ENCODE measurements at places on chromosomes 4 and X.
A peak's percentile ranks its signal among the peaks of the same experiment; 100 is the strongest.

- DNase-seq = peak; percentile 18
Observed at GRCh38 chrX:118724775-118725174, 2.6 kb upstream of the IL13RA1 start.

GRCh38 chrX:2484721-2485648, 15.8 kb downstream of the DHRSX start:
- DNase-seq = peak; percentile 59

DNA sequence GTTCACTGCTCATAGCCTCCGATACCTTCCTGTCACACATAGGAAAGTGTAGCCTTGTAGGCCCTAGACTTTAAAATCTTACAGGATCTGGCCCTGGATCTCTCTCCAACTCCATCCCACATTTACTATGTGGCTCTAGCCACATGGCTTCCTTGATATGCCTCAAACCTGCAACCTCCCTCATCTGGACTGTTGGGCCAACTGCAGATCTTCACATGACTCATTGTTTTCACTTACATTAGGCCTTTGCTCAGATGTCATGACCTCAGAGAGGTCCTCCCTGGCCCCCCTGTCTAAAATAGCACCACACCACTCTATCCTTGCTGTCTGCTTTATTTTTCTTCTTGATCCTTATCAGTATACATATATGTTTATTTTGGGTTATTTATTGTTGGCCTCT, 8.1 kb upstream of the NR0B1 start:
- DNase-seq = no peak

DNA sequence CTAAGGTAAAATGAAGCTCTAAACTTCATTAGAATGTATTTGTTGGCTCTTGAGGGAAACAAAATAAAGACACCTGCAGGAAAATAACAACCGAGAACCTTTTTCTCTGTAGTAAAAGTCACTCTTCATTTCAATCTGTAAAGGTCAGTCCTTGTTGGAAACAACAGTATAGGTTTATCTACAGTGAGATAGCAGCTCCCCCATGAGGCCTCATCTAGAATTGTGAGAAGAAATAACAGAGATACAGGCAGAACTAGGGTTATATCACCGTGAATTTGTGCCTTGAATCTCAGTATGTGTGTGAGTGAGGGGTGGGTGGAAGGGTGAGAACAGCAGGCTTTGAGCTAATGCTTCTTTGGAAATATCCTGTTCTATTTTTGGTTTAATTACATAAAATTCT, 107.8 kb upstream of the FMR1 start:
- DNase-seq = peak; percentile 1

DNA sequence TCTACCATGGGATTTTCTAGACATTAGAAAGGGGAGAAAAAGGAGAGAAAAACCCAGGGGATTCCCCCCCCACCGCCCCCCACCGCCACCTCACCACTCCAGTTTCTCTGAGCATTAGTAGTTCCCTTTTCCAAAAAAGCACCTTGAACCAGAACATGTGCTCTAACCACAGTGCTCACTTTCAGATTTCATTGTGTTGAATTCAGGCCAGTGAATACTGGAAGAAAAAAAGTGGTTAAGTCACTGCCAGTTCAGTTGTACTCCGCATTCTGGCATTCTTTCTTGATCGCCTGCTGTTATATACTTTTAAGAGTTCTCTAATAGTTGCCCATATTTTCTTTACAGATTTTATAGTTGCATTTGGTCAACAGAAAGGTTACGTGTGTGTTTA, 40.9 kb downstream of the JADE3 start:
- DNase-seq = no peak

Measured in fibroblast of upper back skin (primary cell).